Activated naive CD4-positive, alpha-beta T cell treated with Interleukin-2 at 50 U/mL for 16 hours (primary cell): ENCODE measurements at places on chromosomes 7 and 10.

- DNase-seq = no peak
Observed at GRCh38 chr10:132504501-132505272, 32.9 kb upstream of the INPP5A start.

- no peak for DNase-seq
Observed at GRCh38 chr10:14653271-14654161, 121.2 kb downstream of the FAM107B start.

DNA sequence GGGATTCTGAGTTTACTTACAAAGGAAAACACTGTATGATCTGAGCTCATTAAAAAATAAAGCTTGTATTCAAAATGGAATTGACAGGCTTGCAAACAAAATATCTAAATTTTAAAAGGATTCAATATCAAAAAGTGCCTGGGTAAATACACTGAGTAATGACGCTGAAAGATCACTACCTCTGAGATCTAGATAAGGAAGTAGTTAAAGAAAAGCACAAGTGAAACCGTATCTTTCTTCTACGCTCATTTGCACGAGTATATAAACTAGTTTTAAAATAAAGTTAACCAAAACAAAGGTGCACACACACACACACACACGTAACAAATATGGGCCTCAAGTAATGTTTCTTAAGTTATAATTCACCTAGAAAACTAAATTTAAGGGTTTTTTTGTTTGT is 93.4 kb downstream of the SNX13 start:
- DNase-seq = no peak

- DNase-seq = no peak
Observed at GRCh38 chr10:63528084-63528744, 7.0 kb downstream of the REEP3 start.

GRCh38 chr7:132541656-132542055 is 34.6 kb downstream of the PLXNA4 start:
- no peak for DNase-seq

GRCh38 chr7:90681336-90682022 is 85.4 kb downstream of the CDK14 start:
- no peak for DNase-seq

DNA sequence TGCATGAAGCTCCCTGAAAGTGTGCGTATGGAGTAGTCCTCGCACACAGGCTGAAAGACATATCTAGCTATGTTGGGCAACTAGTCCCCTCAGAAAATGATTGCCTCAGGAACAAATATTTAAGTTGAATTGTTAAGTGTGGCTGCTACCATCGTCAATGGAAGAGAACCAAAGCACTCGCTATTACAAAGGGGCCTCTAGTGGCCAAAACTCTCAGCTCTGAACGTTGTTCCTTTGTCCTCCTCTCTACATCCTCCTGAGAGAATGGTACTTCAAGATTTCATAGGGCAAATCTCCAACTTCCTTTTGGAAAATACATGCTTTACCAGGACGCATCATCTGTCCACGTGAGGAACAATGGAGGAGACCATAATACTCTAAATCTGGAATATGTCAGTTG is 209.9 kb downstream of the NRG3 start:
- no peak for DNase-seq

DNA sequence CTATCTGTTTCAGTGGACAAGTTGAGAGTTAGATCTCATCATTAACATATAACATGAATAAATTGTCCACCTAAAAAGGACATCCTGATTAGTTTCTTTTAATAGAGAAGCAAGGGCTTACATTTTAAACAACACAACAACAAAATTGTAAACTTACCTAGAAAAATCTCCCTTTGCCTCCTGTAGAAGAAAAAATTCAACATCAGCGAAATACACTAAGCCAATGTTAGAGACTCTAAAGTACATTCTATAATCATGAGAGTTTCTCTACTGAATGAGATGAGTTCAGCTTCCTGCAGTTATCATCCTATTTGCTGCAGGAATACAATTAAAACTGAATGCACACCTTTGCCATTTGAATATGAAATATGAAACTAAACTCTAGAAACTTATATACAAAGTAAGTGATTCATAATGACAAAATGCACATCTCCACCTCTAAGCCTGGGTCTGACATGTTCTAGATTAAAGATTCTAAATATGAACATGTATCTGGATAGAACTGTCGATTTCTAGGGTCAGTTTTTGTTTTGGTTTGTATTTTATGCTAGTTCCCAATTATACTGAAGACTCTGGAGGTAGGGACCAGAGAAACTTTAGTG is 174.8 kb downstream of the PRPF18 start:
- DNase-seq = no peak

DNA sequence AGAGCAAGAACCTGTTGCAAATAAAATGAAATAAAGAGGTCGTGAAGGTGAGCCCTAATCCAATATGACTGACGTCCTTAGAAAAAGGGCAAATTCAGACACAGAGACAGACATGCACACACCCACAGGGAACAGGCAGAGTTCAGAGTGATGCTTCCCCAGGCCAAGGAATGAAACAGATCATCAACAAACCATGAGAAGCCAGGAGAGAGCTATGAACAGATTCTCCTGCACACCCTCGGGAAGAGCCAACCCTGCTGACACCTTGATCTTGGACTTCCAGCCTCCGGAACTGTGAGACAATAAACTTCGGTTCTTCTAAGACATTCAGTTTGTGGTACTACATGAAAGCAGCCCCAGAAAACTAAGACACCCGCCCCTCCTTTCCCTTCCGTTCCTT is 290.4 kb upstream of the KLF6 start:
- no peak for DNase-seq

GRCh38 chr7:8592167-8592566 is 158.8 kb downstream of the NXPH1 start:
- DNase-seq = no peak

DNA sequence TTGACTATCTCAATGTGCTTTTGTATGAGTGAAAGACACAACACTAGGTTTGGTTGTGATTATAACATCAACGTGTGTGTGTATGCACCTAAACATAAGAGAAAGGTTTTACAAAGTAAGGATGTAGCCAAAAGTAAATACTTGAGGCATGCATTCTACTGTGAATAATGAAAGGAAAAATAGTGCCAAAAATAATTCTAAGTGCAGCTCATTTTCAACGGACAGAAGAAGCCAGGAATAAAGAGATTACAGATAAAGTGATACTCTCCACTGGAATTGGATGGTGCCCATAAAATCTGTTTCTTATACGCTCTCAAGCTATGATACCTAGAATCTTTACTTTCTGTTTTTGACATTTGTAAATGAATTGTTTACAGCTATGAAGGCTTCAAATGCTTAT is 135.0 kb upstream of the TMEM72 start:
- DNase-seq = no peak

- DNase-seq = no peak
Observed at GRCh38 chr10:70935125-70935625, 46.8 kb upstream of the PCBD1 start.

- DNase-seq = no peak
Observed at GRCh38 chr7:158075633-158076001, 512.0 kb downstream of the PTPRN2 start.

GRCh38 chr10:59257224-59257623 is 80.8 kb downstream of the PHYHIPL start:
- no peak for DNase-seq

DNA sequence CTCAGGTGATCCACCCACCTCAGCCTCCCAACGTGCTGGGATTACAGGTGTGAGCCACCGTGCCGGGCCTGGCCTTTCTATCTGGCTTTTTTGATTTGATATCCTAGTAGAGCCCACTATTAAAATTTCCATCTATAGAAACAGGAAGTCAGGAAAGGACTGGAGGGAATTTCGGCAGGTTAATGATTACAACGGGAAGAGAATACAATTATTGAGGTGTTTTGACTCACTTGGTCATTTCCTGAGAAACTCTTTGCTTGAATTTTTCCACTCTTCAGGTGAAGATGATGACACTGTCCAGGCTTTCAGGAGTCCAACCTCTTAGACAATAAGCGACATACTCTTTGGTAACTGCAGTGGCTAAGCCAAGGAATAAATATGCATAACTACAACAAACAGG is 1.1 kb upstream of the MKLN1 start:
- no peak for DNase-seq

DNA sequence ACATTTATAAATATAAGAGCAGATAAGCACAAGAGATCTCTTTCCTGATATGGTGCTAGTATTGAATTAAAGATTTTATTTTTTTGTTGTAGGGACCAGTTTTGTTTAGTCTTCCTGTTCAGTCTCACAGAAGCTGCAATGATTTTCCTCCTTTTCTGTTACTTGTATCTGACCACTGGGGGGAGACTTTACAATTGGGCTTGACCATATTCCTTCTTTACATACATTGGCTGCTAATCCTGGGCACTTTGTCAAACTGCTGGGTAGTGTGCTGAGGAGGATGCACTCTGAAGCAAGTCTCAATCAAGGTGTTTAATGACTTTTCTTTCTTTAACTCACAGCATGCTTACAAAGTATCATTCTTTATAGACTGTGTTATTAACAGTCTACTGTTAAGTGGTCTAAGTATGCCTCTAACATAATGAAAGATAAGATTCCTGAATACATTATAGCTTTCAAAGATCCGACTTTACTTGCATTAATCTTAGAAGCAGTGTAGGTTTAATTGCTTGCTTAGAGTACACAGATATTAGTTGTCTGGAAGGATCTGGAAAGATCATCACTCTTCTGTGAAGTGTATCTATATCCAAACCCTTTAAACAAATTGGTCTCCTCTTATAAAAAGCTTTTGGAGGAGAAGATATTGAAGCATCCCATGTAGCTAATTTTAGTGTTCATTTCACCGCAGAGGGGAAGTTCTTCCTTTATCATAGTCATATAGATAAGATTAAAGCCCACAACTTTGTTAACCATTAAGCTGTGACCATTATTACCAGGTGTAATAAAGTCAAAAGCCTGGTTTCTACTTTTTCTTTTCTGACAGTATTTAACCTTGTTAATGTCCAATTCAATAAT is 3.1 kb downstream of the PALS2 start:
- DNase-seq = no peak

DNA sequence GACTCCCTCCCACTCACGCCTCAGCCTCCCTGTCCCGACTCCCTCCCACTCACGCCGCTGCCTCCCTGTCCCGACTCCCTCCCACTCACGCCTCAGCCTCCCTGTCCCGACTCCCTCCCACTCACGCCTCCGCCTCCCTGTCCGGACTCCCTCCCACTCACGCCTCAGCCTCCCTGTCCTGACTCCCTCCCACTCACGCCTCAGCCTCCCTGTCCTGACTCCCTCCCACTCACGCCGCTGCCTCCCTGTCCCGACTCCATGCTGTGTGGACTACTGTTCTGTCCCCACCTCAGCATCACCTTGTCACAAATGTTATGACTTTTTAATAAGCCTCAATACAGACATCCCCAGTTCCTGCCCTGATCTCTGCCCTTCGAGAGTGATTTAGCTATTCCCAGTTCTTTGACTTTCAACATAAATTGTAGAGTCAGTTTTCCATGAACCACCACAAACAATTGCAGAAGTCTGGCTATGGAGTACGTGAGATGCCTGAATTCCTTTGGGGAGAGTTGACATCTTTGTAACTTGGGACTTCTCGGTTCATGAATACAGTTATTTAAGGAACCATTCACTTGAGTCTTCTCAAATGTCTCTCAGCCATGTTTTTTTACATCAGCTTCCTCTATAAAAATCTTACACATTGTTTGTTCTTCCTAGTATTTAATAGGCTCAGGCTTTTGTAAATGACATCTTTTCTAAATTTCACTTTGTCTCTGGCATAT is 71.9 kb downstream of the FOXL3 start:
- DNase-seq = no peak

DNA sequence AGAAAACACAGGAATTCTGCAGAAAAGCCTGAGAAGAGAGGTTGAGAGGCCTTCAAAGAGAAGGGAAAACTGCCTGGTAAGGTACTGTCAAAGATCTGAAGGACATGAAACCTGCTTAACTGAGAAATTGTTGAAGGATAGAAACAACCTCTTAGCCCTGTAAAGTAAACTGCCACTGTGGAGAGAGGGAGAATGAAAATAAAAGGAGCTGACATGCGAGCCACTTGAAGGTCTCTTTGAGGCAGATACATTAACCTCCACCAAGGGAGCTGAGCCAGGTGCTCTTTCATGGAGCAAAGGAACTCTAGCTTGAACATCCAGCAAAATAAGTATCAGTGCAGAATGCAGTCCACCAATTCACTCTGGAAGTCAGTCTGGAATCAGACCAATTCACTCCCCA is 108.8 kb upstream of the FEZF1 start:
- no peak for DNase-seq

- DNase-seq = no peak
Observed at GRCh38 chr10:62584731-62585130, 210.6 kb downstream of the ZNF365 start.

DNA sequence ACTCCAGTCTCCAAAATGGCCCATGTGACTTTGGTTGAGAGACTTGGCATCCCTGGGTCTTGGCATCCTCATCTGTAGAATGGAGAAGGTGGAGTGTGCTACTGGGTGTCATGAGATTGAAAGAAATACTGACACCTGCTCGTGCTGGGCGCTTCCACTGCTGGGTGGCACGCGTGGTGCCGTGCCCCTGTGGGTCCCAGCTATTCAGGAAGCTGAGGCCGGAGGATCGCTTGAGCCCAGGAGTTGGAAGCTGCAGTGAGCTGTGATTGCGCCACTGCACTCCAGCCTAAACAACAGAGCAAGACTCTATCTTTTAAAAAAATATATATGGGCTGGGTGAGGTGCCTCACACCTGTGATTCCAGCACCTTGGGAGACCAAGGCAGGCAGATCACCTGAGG is 53.1 kb downstream of the NPTX2 start:
- no peak for DNase-seq

DNA sequence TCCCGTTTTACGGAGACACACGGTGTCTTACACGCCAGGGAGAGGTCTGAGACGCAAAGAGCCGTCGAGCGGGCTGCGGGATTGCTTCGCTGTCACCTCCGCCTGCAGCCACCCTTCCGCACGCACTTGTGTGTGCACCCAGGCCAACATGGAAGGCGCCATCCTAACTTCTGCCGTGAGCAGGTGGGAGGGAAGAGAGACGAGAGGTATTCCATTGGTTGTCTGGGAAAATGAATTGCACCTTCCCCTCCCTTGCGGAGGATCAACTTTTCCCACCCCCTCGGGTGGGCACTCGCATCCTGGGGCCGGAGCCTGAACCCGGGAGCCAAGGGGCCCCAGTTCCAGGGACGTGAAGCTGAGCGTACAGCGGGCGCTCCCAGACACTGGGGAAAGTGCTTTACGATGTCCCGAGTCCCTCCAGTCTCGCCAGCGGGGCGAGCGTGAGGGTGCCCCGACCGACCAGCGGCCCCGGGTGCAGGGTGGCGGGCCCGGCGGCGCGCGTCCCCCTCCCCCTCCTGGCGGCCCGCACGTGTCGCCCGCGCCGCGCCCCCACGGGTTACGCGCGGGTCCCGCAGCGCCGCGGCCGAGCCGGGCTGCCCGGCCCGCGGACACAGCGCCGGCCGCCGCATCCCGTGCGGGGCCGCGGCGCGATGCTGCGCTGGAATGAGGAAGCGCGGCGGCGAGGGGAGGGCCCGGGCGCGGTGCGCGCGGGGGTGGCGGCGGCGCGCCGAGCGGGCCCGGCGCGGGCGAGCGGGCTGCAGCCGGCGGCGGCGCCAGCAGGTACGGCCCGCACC is 984 bp upstream of the IKZF1 start:
- no peak for DNase-seq

- DNase-seq = no peak
Observed at GRCh38 chr10:17237915-17238444, 9.9 kb downstream of the VIM start.
